ENCODE measurements at places on chromosomes 3 and 15. TPM values are rescaled to one million over a fixed set of nuclear protein-coding genes. Genes with fewer than 3 reads are reported as not detected.

GRCh38 chr15:63000706-63001105, 41.8 kb upstream of the TPM1 start:
- DNase-seq, result no peak

DNA sequence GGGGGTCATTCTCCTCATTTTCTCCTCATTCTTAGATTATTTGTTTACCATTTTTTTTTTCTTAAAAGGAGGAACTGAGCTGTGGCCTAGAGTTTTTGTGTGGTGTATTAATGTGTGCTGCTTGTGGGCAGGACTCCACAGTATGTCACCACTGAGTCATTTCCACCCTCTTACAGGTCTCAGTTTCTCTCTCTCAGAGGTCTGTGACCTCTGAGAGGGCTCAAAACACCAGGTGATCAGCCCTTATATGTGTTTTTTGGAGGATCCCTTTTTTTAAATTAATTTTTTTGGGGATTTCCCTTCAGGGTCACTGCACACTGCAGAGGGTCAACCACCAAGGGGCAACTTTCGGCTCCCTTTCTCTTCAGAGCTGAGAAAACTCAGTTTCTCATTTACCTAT, 166.4 kb downstream of the SUCNR1 start:
- no peak for DNase-seq

DNA sequence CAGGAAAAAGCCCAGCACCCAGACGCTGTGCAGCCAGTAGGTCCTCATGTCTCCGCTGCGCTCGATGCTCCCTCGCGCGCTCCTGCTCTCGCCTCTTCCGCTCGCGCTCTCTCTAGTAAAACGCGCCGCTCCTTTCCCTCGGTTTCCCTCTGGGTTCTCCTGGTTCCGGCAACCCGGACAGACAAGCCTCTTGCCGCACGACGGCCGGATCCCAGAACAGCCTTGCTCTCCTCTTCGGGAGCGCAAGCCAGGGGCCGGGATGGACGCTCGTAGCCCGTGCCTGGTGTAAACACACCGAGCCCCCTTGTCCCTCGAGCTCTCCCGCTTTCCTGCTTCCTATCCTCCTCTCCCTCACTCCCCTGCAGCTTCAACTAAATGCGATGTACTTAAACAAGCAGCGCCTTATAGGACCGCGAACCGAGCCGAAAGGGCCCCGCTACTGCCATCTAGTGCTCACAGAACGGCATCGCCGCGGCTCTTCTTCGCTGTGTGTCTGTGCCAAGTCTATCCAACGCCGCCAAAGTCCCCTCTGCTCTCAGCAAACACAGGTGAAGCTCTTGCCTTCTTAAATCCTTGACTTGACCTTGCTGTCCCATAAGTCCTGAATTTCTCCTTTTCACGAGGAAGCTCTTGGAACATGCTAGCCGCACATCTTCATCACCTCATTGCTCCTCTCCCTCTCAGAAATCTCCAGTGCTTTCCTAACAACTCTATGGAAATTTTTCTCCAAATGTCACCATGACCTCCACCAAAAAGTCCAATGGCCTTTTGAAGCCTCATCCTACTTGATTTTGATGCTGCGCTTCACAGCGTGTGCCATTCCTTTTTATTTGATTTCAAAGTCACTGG, 1037.2 kb downstream of the IGSF11 start:
- DNase-seq, result peak; percentile 88

DNA sequence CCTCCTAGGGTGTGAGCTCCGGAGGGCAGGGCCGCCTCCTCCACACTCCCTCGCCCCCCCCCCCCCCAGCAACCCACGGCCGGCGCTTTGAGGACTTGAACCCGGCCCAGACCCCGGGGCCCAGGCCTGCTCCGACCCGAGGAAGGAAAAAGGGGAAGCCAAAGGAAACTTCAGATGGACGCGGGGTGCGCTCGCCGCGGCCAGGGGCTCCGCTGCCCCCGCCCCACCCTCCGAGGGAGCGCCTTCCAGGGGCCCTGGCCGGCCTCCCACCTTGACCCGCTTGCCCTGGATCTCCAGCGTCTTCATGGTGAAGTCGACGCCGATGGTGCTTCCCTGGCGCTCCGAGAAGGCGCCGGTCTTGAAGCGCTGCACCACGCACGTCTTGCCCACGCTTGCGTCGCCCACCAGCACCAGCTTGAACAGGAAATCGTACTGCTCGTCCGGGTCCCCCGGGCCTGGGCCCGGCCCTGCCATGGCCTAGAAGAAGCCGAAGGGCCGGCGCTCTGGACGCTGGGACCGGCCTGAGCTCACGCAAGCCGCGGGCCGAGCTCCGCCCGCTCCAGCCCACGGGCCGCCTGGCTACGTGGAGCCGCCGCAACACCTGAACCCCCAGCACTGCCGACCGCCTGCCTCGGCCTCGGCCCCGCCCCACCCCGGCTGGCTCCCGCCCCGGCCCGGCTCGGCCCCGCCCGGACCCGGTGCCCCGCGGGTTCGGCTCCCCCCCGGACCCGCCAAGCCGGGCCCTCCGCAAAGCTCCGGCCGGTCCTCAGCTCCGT, 400 bp downstream of the RAB43 start:
- no peak for DNase-seq

DNA sequence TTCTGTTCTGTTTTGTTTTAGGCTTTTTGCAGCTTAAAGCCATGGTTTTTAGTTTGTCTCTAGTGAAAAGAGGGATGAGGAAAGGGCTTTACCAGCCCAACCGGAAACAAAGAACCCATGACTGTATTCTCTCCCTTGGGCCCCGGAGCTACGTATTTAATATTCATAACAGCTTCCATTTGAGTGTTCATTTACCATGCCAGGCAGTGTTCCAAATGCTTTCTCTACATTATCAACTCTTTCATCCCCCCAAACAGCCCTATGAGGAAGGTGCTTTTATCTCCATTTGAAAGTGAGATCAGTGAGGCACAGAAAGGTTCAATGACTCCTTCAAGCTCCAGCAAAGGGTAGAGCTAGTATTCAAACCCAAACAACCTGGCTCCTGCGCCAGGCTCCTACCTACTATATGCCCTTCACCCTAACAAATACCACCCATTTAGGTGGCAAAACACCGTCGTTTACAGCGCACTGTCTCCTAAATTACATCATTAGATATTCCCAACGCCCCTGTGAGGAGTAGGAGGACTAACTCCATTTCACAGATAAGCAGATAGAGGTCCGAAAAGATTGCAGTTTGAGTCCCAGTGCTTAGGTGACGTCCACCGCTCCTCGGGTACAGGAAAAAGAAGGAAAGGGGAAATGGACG, 27.9 kb downstream of the GTPBP8 start:
- no peak for DNase-seq

Gene GCNT3
- total RNA-seq, result 4.1 TPM

Gene PCSK6
- total RNA-seq, result not detected

DNA sequence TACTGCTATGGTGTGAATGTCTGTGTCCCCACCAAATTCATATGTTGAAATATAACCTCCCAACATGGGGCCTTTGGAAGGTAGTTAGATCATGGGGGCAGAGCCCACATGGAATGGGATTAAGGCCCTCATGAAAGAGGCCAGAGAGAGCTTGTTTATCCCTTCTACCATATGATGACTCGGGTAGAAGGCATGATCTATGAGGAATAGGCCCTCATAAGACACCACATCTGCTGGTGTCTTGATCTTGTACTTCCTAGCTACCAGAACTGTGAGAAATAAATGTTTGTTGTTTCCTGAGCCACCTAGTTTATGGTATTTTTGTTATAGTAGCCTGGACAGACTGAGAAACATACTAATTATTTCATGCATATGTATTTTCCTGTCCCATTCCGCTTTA, 51.9 kb downstream of the WWTR1 start:
- no peak for DNase-seq

- peak; percentile 99 for DNase-seq
These were observed 308.4 kb downstream of the RPLP1 start for GRCh38 chr15:69760890-69761568.

Measured in H4 (cell line).